ENCODE measurements at places on chromosomes 5 and 9.
A peak's percentile ranks its signal among the peaks of the same experiment; 100 is the strongest.

GRCh38 chr9:34512131-34513078 is 10.4 kb downstream of the ENHO start:
- no peak for DNase-seq

DNA sequence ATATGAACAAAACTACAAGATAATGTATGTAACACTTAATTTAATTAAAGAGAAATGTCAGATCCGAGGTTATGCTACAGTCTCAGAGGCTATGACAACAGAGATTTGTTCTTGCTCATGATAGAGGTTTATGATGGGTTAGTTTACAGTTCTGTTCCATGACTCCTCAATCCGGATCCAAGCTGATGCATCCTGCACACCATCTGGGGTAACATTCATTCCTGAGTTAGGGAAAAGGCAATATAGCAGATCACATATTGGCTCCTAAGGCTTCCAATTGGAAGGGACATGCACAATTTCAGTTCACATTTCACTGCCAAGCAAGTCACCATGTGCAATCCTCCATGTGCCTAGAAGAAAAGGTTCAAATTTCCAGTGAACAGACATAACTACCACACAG is 40.4 kb downstream of the ABLIM3 start:
- no peak for DNase-seq

DNA sequence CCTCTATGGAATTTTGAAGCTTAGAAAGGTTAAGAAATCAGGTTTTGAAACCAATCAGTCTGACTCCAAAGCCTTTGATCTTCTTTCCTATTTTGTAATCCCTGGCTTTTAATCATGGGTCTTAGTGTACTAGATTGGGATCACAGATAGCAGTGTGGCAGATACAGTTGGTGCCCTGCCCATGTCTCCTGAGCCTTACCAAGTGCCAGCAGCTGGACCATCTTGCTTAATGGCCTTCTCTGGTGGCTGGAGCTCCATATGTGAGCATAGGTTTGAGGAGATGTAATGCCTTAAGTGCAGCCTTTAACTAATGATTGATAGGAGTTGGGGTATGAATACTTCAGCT is 16.7 kb upstream of the RIC1 start:
- no peak for DNase-seq

- DNase-seq: no peak
Observed at GRCh38 chr5:142192286-142193113, 83.9 kb downstream of the NDFIP1 start.

DNA sequence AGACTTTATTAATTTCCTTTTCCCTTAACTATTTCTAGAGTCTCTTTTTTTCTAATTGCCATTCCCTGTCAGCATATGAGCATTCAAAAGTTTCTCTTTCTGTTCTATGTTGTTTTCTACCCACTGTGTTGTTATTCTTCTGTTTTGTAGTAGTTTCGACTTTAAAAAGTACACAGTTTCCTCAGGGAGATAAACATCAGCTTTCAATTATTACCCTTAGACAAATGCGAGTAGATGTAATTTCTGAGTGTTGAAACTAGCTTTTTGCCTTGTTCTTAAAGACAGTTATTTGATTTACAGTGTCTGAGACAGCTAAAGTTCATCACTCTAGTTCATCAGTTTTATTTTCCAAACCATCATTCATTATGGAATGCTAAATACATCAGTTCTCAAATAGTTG is 19.5 kb downstream of the MTREX start:
- DNase-seq: no peak

DNA sequence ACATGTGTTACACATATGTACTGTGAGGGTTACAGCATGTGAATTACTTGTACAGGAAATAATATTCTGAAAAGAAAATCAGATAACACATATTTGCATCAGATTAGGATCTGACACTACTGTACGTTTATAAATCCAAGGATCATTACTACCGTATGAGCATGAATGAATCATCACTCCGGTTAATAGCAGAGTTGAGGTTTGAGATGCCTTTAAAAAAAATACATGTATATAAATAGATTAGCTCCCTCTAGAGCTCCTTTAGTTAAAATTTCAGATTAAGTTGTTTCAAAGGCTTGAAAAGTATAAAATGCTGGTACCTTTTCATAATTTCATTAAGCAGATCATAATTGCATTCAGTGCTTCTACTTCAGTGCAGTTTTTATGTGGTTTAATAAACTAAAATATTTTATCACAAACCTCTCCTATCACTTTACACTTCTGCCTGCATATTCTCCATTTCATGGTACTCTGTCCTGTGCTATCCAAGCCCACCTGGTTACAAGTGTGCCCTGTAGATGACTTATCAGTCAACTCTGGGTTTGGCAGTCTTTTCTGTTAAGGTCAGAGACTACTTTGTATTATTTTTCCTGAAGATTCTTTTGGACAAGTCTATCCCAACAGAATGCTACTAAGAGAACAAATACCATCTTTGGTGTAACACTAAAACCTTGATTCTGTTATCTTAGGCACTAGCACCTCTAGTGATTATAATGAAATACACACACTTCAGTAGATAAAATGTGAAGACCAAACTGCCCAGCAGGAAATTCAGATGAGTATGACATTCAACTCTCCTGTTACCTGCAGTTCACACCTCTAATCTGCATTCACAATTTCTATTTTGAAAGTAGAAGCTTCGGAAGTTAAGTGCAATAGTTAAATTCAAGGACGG is 48.0 kb upstream of the POU5F2 start:
- DNase-seq: no peak

DNA sequence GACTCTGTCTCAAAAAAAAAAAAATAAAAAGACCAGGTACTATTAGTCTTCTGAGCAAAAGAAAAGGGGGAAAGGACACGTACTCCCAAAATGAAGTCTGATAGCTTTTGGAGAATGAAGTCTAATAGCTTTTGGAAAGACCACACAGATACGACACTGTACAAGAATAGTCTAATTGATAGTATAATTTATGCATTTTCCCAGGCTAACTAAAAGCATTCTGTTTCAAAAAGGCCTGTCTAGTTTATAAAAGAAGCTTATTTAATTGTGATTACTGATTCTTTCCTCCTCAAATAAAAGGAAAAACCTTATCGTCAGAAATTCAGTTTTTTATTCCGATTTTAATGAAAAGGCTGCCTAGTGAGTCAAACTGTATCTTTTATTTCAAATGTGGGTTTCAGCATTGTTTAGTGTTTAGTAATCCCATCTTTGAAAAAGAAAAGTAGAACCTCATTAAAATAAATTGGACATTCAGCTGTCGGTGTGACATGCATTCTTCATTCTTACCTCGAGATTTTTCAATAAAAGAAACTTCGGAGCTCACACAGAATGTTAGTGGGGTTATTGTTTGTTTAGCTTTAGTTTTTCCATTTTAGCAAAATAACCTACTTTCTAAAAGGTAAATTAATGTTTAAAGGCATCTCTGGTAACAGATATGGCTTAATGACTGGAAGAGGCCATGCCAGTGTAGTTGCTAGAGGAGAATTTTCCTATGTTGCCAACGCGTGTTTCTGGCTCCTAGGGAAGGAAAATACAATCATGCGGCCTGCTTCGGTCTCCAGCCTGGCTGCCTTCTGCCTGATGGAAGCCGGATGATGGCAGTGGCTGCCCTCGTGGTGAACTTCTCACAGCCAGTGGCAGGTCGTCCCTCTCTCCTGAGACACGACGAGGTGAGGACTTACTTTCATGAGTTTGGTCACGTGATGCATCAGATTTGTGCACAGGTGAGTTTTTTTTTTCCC is 70.0 kb downstream of the NLN start:
- no peak for DNase-seq

DNA sequence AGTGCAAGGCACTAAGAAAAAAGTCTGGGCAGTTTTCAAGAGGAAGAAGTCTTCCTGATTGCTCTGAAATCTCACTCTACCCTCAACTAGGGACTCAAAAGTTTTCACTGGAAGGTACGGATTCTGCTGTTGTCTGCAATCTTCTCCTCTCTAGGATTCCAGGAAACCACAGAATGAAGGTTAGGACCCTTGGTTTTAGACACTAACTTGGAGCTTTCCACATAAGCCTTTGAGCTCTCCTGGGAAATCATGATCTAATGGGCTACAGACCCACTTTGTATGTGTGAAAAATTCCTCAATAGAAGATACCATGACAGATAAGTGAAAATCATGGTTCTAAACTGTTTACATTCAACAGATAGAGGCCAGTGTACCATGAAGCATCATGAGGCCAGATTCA is 265.1 kb downstream of the PSAT1 start:
- DNase-seq: no peak

GRCh38 chr9:4855841-4856240 is 63.1 kb downstream of the RCL1 start:
- no peak for DNase-seq

- DNase-seq: peak; percentile 34
Observed at GRCh38 chr9:114908805-114909448, 21.5 kb downstream of the TNFSF8 start.

DNA sequence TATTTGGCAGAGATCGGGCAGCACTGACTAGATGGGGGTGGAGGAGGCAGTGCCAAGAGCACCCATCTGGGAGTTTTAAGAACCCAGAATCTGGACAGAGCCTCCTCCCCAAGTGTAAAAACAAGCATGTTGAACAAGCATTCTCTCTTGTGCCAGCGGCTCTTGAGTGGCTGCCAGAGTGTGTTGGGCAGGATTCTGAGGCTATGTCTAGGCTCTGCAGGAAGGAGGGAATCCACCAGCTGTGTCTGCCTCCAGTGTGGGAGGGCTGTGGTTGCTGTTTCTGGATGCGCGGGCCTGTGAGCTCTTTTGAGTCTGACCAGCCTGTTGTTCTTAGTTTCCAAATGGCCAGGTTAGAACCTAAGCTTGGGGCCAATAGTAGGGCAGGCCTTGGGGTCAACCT is 39.8 kb downstream of the HMCN2 start:
- DNase-seq: no peak

DNA sequence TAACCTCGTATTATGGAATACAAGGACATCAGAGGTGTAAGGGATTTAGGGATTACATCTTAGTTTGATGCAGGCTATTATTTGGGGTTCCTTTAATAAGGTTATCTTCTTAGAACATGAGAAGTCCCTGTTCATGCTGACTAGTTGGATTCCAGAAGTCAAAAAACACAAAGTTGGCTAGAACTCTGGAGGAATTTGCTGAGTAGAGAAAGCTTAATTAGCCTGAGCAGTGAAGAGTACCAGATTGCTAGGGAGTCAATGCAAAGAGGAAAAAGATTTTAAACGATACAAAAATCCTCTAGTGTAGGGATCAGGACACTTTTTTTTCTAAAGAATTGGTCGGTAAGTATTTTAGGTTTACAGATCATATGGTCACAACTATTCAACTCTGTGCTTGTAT is 1872.5 kb upstream of the C9orf72 start:
- no peak for DNase-seq

DNA sequence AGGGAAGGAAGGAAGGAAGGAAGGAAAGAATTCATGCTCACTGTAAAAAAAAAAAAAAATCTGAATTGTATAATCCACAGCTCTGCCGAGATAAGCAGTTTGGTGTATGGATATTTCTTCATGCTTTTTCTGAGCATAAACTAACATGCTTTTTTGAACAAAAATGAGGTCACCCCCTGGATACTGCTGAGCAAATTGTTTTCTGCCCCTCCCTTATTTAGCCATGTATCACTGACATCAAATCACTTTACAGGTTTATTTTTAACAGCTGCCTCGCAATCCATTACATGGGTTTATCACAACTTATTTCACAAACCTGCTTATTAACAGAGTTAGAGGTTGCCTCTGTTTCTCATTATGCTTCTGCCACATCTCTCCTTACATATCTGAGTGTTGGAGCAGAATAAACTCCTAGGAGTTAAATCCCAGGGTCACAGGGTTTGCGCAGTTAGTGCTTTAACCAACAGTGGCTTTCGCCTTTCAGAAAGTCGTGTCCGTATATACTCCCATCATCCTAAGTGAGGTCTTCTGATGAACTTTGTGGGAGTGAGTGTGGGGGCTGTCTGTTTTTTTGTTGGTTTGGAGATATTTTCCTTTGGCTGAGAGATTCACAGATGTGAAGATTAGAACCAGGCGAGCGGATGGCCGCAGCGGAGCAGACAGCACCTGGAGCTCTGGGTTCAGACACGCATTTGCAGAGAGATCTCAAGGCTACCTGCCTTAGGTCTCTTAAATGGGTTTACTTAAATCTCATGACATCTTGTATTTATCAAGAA is 57.7 kb downstream of the AK8 start:
- DNase-seq: no peak

DNA sequence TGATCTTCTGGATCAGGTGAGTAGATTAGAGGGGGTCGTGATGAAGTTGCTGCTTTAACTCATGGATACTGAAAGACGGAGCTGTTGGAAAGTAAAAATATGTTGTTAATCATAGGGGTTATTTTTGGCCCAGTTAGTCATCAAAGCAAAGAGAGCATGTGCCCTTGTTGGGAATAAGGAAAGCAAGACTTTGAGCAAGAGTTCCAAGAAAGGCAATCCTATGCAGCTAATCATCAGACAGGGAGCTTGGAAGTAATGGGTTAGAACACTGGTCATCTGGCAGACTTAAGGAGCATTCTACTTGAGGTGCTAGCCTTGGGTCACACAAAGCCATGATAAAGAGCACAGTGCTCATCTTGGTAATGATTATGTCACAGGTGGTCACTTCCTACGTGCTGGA is 18.3 kb downstream of the ASPN start:
- no peak for DNase-seq

DNA sequence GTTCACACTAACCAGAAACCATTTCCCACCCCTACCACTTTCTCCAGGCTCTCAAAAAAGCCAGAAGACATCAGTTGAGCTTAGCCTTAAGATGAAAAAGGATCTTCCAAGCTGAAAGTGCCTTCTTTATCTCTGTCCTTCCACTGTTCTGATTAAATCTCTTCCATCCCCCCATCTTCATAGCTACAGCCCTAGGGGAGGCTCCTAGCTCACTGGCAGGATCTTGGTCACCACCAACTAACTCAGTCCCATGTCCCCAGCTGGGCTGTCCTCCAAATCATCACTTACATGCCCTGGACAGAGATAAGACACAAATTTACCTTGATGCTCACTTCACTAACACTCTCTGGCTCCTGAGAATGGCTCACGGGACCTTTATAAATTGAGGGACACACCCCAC is 14.3 kb downstream of the LCP2 start:
- no peak for DNase-seq

DNA sequence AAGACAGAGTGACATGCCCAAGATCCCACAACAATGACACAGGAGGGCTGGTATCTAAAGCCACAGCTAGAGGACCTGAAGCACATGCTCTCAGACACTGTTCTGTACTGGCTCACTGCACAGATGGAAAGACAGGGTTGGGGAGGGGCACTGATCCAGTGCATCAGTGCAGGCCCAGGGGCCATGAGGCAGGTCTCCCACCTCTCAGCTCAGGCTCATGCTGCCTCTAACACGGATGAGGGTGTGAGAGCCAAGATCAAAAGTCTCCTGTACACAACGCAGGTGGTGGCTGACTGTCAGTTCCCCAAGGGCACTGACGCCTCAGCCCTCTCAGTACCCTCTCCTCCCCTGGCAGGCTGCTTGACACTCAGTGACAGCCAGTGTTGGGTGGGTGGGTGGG is 10.9 kb downstream of the RAPGEF1 start:
- DNase-seq: peak; percentile 58

- no peak for DNase-seq
Observed at GRCh38 chr5:38555354-38556087, 925 bp downstream of the LIFR start.

GRCh38 chr9:133268335-133269056 is 6.5 kb downstream of the ABO start:
- DNase-seq: no peak

- DNase-seq: no peak
Observed at GRCh38 chr9:19252174-19252884, 21.8 kb downstream of the DENND4C start.

GRCh38 chr9:130266236-130267098 is 907 bp downstream of the HMCN2 start:
- DNase-seq: no peak

Data from stimulated activated CD4-positive, alpha-beta T cell treated with anti-CD3 and anti-CD28 coated beads, Interleukin-2, amount 100 ng/mL, for 24 hours (primary cell).